Activated CD4-positive, alpha-beta T cell treated with anti-CD3 and anti-CD28 coated beads for 24 hours (primary cell): ENCODE measurements at places on chromosomes 6 and 20.

DNA sequence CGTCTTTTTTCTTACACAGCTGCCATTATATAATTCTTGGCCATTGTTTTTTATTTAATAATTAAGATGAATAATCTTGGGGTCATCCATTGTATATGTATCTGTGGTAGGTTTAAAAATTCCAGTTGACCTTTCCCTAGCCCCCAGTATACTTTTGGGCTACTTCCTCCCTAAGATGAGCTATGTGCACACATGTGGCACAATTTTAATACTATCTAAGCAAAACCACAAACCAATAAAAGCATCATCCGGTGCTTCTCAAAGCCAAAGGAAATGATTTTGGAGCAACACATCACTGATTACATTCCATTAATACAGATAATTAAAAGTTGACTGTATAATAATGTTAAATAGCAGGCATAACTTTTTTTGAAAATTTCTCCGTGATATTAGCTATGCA is 161.2 kb downstream of the ATXN1 start:
- DNase-seq: no peak

GRCh38 chr20:38331245-38331644 is 15.0 kb upstream of the LBP start:
- DNase-seq: no peak

DNA sequence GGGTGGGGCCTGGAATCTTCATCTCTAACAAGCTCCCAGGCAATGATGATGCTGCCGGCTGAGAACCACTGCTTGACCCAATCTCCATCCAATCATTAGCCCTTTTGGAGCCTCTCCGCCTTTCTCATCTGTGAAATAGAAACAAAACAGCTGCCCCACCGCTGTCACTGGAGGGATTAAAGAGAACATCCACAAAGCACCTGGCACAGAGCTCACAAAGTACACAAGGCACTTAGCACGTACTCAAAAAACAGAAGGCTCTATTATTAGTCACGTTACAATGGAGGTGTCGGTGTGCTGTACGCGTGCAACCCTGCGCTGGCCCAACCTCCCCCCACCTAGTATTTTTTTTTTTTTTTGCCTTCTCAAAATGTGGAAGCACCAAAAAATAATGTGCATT is 213.5 kb upstream of the ARID1B start:
- no peak for DNase-seq

- DNase-seq: no peak
These were observed 95.0 kb downstream of the FOXC1 start for GRCh38 chr6:1704711-1705110.

DNA sequence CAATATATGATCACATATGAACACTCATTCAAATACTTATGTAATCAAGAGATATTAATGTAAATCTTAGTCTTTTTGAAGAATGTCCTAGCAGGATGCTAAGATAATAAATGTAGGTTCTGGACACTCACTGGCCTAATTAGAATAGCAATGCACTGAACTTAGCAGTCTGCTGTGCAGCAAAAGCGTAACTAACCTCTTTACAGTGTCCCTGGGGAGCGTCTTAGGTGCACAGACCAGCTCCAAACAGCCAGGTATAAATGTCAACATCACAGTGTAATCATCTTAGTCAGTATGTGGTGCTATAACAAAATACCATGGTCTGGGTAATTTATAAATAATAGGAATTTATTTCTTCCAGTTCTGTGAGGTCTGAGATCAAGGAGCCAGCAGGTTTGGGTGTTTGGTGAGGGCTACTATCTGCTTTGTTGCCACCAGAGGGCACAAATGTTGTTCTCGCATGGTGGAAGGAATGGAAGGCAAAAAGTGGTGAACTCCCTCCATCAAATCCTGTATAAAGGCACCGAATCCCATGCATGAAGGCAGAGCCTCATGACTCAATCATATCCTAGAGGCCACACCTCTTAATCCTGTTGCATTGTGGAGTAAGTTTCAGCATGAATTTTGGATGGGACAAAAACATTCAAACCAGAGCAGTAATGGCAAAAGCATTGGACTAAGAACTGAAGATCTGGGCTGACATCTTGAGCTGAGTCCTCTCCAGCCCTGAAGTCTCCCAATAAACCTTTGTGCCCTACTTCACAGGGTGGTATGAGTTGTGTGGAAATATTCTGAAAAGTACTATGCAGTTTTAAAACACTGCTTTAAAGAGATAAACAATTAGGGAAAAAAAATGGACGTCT is 41.8 kb upstream of the FOXO3 start:
- DNase-seq: no peak
